ENCODE measurements at places on chromosomes 2 and 18. TPM values are rescaled to one million over a fixed set of nuclear protein-coding genes. Genes with fewer than 3 reads are reported as not detected.
A peak's percentile ranks its signal among the peaks of the same experiment; 100 is the strongest.

The MFSD2B gene
- total RNA-seq = 0.17 TPM

The HOXD4 gene
- not detected for total RNA-seq

DNA sequence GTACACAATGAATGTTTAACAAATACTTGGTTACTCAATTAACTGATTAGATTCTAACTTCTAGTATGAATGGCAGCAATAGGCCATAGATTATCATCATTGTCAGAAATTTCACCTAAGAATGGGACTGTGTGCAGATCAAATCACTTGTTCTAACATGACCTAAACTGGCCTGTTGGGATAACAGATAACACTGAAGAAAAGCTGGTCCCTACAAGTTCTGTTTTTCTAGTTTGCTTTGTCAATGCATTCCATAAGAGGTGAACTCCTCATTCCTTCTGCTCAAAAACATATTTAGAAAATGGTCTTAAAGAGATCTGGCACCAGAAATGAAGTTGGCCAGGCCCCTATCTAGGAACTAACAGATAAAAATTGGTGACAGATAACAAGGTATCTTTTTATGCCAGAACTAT, 175.4 kb downstream of the THADA start:
- DNase-seq = no peak

DNA sequence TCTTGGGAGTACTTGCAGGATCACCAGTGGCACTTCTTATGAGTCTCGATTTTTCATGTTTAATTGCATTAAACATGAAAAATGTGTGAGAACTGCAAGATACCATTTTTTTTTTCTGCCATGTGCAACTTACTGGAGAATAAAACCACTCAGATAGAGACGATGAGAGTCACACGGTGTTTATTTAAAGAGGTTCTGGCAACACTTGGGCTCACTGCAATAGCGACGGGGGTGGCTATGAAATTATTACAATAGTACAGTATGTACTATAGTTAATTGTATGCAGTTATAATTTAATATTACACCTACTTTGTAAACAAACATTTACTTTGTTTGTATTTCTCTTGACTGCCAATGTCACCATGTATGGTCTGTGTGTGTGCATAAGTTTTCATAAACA, 479.8 kb downstream of the NUP35 start:
- no peak for DNase-seq

DNA sequence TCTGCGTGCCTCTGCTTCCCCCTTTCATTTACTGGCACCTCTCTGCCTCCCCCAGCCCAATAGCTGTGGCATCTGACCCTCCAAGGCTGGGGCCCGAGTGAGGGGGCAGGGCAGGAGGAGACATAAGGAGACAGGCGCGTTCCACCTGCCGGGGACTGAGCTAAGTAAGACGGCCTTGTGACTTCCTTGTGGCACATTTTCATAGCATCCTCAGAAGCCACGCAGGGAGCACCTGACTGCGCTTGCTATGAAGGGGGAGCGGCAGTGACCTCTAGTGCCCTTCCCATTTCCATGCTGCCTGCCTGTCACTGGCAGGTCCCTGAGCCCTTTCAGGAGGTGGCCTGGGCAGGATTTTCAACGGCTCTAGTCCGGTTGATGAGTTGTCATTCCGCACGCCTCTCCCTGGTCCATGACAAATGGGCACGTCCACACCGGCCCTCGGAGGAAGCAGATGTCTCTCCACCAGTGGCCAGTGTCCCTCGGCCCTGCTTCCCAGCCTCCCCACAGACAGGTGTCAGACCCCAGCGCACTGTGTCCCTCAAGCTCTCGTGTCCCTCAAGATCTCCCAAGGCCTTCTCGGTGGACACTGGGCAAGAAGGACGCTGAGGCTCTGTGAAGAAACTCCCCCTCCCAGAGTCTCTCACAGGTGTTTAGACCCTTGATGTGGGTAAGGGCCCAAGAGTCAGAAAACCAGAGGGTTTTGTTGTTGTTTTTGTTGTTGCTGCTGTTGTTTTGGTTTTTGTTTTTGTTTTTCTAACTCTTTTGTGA, 42.7 kb downstream of the CYP26B1 start:
- no peak for DNase-seq

GRCh38 chr18:47901624-47902362, 28.7 kb downstream of the SMAD2 start:
- DNase-seq = no peak

- DNase-seq = peak; percentile 76
Observed at GRCh38 chr18:23540867-23541266, 37.6 kb downstream of the RMC1 start.

DNA sequence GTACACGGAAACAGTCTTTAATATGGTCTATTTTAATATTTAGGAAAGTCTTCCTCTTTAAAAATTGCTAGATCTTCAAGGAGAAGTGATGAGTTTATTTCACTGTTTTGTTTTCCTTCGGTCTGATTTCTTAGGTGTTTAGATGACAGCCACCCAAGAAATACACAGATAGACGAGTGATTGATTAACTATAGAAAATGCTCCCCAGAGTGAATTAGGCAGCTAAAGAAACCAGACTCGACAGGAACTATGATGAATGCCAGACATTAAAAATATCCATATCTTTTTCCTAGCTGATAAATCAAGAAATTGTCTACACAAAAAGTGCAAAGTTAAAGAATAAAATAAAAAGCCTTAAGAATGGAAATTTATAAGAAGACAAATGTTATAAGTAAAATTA, 888.7 kb upstream of the CNTNAP5 start:
- no peak for DNase-seq

DNA sequence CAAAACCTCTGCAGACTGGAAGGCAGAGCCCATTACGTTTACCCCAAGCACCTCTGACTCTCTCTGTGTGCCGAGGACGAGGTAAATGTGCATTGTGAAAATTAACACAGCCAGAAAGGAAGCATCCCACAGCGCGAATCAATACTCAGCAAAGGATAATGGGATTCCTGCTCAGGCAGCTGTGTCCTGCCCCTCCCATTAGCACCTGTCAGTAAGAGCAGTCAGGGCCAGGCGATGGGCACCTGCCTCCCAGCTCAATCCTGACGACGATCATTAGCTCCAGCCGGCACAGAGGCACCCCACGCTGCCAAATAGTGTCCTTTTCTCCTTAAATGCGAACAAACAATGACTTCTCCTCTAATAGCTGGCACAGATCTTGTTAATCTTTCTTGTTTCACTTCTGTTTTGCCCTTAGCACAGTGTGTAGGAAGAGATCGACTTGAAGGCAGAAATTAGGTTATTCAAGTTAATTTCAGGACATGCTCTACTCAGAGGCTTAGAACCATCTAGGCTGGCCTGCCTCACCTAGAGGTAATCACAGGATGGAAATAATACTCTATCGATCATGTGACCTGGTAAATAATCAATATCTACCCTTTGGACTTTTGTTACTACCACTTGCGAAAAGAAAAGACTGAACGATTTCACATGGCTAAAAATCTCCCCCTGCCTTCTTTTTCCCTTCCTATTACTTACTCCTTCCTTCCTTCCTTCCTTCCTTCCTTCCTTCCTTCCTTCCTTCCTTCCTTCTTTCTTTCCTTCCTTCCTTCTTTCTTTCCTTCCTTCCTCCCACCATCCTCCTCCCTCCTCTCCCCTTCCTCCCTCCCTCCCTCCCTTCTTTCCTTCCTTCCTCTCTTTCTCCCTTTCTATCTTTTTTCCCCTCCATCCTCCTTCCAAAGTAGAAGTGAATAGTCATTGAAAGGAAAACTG, 487.9 kb upstream of the ID2 start:
- DNase-seq = no peak

- DNase-seq = no peak
Observed at GRCh38 chr18:74412116-74412880, 44.8 kb downstream of the DIPK1C start.

GRCh38 chr18:55748227-55748738, 160.3 kb upstream of the TCF4 start:
- DNase-seq = peak; percentile 20

DNA sequence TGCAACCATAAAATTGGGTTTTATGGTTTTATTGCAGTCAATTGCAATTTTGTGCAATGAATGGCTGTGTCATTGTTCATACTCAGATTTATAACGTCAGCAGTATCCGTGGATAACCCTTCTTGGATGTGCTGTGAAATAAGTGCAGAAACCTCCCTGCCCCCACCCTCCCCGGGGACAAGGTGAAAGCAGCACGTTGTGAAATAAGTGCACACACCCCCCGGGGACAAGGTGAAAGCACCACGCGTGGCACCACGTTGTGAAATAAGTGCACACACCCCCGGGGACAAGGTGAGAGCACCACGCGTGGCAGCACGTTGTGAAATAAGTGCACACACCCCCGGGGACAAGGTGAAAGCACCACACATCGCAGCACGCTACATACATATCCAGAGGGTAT, 93.6 kb upstream of the NFATC1 start:
- no peak for DNase-seq

DNA sequence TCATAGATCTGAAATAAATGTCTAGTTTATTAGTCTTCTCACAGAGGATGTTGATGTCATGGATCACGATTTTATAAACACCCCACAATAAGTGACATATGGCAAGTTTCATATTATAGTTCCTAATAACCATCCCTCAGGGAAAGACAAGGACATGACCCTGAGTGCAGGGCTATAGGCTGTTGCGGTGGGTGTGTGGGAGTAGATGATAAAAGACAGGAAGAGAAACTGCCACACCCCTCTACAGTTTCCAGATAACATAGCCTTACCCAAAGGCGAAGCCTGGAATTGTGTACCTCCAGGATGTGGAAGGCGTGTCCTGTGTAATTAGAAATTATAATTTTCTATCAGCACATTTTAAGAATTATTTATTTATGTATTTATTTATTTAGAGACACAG, 2.4 kb upstream of the NEDD4L start:
- DNase-seq = no peak

DNA sequence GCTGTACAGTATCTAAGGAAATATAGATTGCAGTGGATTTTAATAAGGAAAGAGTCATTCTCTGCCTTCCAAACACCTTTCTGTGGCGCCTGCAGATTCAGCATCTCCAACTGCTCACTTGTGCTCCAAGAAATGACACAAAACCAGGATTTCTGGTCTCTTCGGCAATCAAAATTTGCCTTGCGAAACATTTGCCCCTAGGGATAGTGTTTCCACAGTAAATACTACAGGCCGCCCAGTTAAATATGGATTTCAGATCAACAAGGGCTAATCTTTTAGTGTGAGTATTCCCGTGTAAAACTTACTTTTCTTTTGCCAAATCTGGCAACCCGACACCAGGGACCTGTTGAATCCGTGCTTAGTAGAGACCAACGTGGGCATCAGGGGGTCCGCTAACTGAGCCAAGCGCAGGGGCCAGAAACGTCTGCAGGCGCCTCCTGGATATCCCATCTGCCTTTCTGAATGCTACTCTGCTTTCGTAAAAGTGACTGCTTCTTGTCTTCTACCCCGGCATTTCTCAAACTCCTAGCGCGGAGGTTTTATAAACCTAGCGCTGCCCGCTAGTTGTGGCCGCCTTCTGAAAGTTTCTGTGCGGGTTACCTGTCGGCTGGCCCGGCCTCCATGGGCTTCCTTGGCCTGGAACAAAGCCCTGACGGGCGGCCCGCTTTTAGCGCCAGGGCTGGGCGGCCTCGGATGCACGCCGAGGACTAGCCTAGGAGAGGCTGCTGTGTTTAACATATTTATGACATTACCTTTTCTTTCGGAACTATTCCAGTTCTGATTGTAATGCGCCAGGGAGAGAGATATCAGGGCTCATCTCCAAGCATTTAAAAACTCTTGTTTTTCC, 2.5 kb downstream of the CYP1B1 start:
- no peak for DNase-seq

- no peak for DNase-seq
Observed at GRCh38 chr2:127673291-127674069, 1.9 kb downstream of the LIMS2 start.

The IL36RN gene
- not detected for total RNA-seq

DNA sequence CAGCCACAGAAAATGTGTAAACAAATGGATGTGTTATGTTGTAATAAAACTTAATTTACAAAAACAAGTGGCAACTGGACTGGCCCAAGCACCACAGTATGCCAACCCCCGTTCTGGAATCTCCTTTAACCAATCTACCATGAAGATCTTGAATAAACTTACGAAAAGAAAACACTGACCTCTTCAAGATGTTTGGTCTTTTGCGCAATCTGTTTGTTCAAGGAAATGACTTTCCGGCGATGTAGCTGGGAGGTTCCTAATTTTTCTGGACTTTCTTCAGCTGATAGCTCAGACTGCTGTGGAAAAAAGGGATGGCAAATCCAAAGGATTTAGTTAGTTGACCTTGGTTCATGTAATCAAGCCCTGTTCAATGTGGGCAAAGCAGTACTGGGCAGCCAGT, 55.7 kb downstream of the CCDC93 start:
- DNase-seq = peak; percentile 63

GRCh38 chr2:100213595-100213994, 71.2 kb upstream of the AFF3 start:
- DNase-seq = no peak

- DNase-seq = peak; percentile 35
Observed at GRCh38 chr2:133718688-133719201, 150.5 kb upstream of the NCKAP5 start.

The RAPGEF4 gene
- total RNA-seq = 1.3 TPM

DNA sequence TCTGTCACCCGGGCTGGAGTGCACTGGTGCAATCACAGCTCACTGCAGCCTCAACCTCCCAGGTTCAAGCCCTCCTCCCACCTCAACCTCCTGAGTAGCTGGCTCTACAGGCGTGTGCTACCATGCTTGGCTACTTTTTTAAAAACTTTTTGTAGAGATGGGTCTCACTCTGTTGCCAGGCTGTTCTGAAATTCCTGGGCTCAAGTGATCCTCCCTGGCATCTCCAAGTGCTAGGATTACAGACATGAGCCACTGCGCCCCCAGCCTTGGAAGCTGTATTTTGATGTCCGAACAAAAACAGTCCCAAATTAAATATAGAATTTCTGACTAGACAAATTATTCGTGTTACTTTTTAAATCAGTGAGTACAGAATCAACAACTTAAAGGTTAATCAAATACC, 97.4 kb downstream of the ZNF516 start:
- DNase-seq = no peak

DNA sequence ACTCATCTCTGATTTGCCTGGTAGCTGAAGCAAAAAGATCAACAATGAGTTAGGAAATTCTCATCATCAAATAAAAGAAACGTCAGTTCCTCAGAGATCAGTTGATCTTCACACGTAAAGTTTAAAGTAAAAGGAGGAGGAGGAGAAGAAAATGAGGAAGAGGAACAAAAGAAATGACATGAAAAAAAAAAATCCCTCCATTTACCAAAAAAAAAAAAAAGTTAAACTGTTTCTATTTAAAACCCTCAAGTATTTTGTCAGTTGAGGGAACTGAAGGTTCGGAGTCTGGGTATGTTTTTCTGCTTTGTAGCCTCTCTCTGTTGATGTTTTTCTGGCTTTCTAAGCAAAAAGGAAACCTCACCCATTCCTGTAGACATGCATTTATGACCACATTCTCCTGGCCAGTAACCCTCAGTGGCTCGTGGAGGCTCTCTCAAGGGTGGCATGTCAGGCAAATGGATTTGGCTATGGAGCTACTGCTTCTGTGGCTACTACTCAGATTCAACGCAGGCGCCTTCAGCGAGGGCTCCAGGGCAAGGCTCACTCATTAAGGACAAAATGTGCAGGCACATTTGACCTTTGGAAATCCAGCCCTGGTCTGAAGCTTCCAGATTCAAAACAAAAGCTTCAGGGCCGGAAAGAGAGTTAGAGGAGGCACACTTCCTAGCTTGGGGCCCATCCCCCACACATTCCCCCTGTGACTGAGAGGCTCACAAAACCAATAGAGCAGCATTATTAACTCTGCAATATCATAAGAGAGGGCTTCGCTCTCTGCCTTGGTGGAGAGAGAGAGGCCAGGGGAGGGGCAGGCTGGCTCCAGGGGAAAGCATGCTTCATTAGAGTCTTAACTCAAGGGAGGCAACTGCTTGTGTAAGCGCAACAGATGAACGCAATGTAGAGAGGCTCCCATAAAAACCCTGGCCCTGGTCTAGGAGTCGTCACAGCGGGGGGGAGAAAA, 22.3 kb downstream of the KLF7 start:
- DNase-seq = peak; percentile 79

- peak; percentile 89 for DNase-seq
Observed at GRCh38 chr2:43777306-43777926, 3.6 kb downstream of the DYNC2LI1 start.

Measured in fibroblast of lung (primary cell).